ENCODE measurements at places on chromosomes 16 and 17.
A peak's percentile ranks its signal among the peaks of the same experiment; 100 is the strongest.

- peak; percentile 44 for DNase-seq
Measured at GRCh38 chr17:879546-880442, 97.6 kb downstream of the MRM3 start.

DNA sequence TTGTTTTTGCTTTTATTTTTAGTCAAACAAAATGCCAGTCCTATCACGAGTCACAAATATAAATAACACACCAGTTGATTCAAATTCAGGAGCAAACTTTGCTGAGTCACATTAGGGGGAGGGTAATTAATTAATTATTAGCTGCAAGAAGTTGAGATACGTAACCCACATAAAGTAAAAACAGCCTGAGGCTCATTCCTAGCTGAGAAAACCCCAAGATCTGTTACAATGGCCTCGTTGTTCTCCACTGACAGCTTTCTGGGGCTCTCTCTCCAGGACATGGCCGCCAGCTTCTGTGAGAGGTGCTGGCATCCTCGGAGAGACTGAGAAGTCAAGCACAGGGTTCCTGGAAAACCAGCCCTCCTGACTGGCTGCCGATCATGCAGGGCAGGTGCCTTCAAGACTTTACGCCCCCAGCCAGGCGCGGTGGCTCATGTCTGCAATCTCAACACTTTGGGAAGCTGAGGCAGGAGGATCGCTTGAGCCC, 11.1 kb downstream of the RAB40B start:
- DNase-seq: no peak

DNA sequence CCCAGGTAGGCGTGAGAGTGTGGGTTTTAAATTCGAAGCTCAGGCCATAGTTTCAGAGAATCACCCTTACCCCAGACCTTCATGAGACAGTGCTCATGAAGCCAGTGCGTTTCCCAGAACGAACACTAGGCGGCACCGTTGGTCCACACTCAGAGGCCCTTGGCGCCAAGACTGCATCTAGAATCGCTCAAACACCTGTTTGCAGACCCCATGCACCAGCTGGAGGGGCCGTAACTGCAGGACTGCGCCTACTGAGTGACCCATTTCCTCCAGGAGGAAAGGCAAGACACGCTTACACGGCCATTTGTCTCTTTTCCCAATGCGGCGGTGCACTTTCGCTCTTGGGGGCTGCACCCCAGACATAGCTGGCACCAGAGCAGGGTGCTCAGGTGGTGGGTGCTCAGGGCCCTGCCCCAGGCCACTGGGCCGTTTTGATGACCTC, 34.0 kb downstream of the ADGRG5 start:
- peak; percentile 60 for DNase-seq

DNA sequence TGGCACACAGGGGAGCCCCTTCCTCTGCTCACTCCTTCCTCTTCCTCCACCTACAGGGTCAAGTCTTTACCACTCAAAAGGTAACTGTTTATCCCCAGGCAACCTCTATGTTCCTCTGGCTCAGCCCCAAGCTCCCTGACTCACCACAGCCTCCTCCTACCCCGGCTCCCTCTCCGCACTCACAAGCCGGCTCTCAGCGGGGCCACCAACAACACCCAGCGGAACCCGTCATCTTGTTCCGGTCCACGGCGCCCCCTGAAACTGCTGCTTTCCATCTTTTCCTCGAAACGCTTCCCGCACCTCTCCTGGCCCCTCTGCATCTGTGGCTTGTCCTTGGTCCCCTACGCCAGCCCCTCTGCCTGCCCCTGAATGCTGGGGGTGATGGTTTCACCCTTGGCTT, 58.4 kb downstream of the NXN start:
- DNase-seq: no peak

GRCh38 chr16:10110552-10110951, 71.7 kb downstream of the GRIN2A start:
- no peak for DNase-seq

DNA sequence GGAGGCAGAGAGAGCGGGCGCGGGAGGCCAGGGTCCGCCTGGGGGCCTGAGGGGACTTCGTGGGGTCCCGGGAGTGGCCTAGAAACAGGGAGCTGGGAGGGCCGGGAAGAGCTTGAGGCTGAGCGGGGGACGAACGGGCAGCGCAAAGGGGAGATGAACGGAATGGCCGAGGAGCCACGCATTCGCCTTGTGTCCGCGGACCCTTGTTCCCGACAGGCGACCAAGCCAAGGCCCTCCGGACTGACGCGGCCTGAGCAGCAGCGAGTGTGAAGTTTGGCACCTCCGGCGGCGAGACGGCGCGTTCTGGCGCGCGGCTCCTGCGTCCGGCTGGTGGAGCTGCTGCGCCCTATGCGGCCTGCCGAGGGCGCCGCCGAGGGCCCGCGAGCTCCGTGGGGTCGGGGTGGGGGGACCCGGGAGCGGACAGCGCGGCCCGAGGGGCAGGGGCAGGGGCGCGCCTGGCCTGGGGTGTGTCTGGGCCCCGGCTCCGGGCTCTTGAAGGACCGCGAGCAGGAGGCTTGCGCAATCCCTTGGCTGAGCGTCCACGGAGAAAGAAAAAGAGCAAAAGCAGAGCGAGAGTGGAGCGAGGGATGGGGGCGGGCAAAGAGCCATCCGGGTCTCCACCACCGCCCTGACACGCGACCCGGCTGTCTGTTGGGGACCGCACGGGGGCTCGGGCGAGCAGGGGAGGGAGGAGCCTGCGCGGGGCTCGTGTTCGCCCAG, 1.2 kb upstream of the CBX4 start:
- DNase-seq: no peak

GRCh38 chr17:58621174-58621573, 70.7 kb downstream of the TEX14 start:
- DNase-seq: no peak

GRCh38 chr17:81153340-81153803, 11.9 kb upstream of the PVALEF start:
- DNase-seq: no peak
